ENCODE measurements at places on chromosomes 1 and 21. TPM values are rescaled to one million over a fixed set of nuclear protein-coding genes. Genes with fewer than 3 reads are reported as not detected.

The FCRLA gene
- polyA plus RNA-seq, result 0.12 TPM

The ZNF683 gene
- polyA plus RNA-seq, result 0.27 TPM

The SLC9A1 gene
- polyA plus RNA-seq, result 21.5 TPM

The FCGR3A gene
- 3.1 TPM for polyA plus RNA-seq

GRCh38 chr1:151851886-151852285 is 1.6 kb downstream of the THEM5 start:
- no peak for DNase-seq

DNA sequence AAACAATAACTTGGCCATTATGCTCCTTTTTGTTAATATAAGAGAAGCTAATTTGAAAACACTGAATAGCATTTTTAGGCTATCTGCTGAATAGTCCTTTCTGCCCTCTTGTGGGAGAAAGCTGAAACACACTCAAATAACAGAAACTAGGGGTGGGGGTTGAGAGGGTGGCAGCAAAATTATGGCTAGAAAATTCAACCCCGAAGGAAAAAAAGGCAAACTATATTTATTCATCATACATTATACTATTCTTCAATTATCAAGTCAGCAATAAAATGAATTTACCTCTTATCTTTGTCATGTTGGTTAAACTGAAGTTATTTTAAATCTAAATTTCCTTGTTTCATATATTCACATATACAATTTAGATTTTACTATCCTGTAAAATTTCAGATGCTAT is 255.9 kb downstream of the FAF1 start:
- DNase-seq, result no peak

DNA sequence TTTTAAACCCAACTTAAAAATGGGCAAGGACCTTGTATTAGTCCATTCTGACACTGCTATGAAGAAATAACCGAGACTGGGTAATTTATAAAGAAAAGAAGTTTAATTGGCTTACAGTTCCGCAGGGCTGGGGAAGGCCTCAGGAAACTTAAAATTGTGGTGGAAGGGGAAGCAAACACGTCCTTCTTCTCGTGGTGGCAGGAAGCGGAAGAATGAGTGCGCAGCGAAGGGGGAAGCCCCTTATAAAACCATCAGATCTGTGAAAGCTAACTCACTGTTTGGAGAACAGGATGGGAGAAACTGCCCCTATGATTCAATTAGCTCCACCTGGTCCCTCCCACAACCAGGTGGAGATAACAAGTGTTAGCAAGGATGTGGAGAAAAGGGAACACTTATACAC is 237.7 kb downstream of the SEC16B start:
- DNase-seq, result no peak

GRCh38 chr1:228152097-228152917 is 2.6 kb downstream of the GJC2 start:
- DNase-seq, result no peak

- no peak for DNase-seq
Observed at GRCh38 chr1:180560868-180561600, 2.3 kb downstream of the OVAAL start.

DNA sequence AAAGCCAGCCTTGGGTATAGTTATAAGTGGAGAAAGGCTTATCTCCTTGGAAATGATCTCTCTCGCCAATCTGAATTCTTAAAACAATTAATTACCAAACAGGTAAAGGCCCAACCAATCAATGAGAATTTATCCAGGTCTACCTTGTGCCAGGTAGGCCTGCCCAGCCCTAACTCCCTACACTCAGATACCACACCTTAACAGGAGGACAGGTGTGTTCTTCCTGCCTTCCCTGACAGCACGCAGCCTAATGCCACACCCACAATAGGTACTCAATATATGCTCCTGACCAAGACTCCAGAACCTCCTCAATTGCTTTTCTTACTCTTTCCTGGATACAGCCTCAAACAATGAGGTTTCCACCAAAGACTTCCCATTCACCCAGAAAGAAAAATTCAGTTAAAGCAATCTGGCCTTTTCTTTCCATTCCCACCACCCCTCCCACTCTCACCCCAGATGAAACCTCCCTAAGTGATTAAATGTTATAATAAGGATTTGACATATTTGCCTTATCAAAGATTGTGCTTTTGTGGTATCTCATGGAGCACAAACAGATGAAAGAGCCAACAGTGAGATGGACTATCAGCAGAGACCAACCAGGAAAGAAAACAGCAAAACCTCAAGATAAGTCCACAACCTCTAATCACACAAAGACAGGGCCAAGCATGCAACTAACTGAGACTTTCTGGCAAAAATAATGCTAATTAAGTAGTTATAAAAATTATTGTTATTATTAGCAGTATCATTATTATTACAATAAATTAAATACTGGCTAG is 25.6 kb downstream of the TRABD2B start:
- no peak for DNase-seq

DNA sequence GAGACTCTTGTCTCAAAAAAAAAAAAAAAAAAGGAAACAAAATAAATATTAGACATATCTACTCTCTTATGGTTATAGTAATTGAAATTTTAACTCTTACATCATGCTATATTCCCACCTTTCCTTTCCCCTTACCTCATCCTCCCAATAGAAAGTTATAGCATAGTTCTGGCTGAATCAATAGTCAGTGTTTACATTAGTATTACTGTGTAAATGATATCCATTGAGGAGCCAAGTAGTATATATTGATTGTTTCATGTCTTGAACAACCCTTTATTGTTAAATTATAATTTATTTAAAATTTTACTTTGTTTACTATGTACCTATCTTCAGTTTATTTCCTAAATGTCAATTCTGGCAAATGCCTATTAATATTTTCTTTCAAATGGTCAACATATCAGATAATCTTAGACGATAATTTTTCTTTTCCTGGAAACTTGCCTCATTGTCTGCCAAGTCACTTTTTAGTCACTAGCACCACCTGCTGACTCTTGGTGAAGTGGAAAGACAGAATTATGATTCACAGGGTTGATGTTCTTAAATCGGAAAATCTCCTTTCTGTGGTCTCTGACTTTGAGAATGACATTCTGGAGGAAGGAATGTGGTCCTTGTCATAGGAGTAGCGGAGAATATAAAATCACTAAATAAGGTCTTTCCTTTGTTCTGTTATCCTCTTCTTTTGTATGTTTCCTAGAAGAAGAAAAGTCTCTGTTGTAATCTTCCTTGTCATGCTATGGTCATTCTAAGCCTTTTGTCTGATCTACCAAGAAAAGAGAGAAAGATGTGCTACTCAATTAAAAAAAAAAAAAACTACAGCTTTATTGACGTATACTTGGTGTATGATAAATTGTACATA is 8.6 kb downstream of the HJV start:
- no peak for DNase-seq

DNA sequence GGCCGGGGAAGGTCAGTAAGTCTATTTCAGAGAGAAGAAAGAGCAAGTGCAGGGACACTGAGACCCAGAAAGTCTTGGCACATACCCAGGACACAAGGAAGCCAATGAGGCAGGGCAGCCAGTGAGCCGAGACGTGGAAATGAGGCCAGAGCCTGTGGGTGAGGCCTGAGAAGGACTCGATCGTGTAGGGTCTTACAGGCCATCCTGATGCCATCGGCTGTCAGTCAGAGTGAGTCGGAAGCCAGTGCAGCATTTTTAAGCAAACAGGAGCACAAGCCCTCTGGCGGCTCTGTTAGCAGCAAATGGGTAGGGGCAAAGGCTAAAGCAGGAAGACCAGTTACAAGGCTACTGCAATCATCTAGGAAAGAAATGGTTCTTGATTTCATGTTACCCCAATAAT is 6.1 kb upstream of the GJB3 start:
- no peak for DNase-seq

DNA sequence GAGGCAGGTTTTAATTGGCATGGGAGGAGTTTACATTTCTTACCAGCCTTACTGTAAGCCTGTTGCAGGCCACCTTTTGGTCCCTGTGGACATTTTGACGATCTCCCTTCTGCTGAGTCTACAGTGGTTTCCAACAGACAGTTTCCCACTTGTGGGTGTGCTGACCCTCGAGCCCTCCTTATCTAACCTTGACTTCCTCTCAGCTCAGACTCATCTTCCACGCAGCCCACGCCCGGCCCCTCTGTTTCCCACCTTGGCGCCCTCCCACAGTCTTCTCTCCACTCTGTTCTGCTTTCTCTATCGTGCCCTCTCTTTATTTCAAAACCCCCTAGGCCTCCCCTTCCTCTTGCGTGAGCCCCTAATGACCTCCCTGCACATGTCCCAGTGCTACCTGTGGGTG is 6.1 kb upstream of the ARL8A start:
- no peak for DNase-seq

GRCh38 chr1:182703539-182703938 is 19.2 kb upstream of the RGS8 start:
- DNase-seq, result no peak

GRCh38 chr1:230280054-230280795 is 145.9 kb downstream of the PGBD5 start:
- DNase-seq, result no peak

Measured in large intestine (tissue), 12 donors.